T-cell (primary cell): ENCODE measurements at places on chromosomes 5 and 9. TPM values are rescaled to one million over a fixed set of nuclear protein-coding genes. Genes with fewer than 3 reads are reported as not detected.

SLC4A9 gene
- total RNA-seq, result 0.18 TPM

CDKN2B-AS1 gene
- 1.4 TPM for total RNA-seq

ZFAND5 gene
- total RNA-seq, result 118 TPM

NTNG2 gene
- 7.8 TPM for total RNA-seq

RNF180 gene
- not detected for total RNA-seq

RFK gene
- total RNA-seq, result 8.9 TPM

CDK9 gene
- 159 TPM for total RNA-seq

GLRA1 gene
- total RNA-seq, result not detected

HTR4 gene
- total RNA-seq, result not detected

NSG2 gene
- not detected for total RNA-seq

TTLL11 gene
- total RNA-seq, result 4.6 TPM

ZNF618 gene
- 0.82 TPM for total RNA-seq

FBP2 gene
- total RNA-seq, result not detected

PRR7 gene
- total RNA-seq, result 12.0 TPM

COL5A1 gene
- total RNA-seq, result 2.3 TPM

PAEP gene
- not detected for total RNA-seq
